ENCODE measurements at places on chromosomes 1 and 21.

DNA sequence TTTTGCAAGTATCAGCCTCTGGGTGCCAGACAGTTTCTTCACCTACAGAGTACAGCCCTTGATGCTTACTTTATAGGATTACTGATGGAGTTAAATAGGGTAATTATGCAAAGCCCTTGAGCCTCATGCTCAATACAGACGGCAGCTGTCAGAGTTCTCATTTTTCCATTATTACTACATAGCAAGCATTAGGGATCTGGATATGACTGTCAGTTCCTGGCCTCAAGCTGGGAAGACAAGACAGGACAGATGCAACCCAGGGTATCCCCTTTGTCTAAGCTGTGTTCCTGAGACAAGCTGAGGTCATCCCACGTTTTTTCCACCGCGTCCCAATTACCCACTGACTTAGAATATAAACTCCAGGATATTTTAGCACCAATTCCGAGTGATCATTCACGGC is 94.4 kb downstream of the SLC35F3 start:
- no peak for DNase-seq

DNA sequence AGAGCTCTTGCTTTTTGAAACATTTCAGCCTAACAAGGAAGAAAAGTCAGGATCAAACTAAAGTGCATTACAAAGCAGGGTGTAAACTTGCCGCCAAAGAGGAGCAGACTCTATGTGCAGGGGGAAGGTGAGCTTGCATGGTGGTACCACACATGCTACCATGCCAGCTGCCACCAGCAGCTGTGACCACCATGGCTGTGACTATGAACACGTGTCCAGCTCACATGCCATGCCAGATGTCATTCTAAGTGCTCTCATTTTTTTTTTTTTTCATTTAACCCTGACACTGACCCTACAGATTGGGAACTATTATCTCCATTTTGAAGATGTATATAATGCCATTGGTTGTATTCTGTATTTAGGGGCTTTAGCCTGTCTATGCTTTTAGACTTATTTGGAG is 79.0 kb downstream of the PCP4 start:
- DNase-seq: no peak

GRCh38 chr1:60229821-60230220 is 156.3 kb upstream of the C1orf87 start:
- DNase-seq: no peak

DNA sequence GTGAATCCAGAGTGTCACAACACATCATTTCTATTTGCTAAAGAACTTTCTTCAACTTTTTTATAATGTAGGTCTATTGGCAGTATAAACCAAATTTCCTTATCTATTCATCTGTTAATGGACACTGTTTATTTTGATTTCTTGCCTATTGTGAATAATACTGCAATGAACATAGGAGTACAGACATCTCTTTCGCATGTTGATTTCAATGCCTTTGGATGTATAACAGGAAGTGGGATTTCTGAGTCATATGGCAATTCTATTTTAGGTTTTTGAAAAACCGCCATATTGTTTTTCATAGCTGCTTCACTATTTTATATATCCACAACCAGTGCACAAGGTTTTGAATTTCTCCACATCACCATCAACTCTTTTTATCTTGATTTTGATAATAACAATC is 198.7 kb downstream of the KCNT2 start:
- DNase-seq: no peak

DNA sequence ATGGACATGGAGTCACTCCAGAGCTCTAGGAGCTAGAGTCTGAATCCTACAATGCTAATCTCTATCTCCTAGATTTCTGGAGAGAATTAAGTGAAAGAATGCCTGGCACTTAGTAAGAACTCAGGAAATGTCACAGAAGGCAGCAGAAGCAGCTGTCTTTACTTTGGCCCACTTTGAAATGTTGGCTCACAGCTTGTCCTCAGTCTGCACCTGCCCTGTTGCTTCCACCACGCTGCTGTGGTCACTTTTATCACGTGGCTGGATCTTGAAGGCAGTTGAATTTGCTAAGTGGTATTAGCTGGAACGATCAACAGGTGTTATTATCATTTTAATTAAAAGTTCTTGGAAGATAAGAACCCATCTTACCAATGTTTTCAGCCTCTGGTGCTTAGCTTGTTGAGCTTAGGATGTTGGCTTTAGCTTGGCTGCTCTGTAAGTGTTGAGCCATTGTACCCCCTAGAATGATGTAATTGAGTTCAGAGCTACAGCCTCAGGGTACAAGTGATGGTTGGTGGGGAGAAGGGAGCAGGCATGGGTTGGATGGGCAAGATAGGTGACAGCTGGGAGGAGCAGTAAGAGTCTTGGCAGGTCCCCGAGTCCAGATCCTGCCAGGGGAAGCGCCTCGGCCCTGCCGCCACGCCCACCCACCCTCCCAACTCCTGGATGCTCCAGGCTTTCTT is 41.9 kb upstream of the EPS8L3 start:
- DNase-seq: no peak

GRCh38 chr1:38083541-38083940 is 36.9 kb upstream of the POU3F1 start:
- DNase-seq: no peak

DNA sequence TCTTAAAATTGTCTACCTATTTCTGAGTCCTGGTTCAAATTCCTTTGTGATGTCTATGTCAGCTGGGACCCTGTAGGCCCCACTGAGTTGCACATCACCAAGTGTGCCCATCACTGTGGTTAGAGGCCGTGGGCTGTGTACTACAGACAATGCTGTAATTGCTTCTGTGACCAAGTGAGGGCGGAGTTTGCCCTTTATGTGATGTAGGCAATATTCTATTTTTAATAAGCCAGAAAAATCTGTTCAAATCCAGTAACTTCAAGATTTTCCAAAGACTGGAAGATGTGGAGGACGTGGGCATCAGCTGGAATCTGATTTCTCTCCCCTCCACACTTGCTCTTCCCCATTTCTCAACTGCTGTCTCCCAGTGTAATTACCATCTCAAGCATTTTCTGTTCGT is 215.4 kb downstream of the PBX1 start:
- DNase-seq: no peak

GRCh38 chr1:43908858-43909257 is 24.7 kb upstream of the ARTN start:
- DNase-seq: no peak

GRCh38 chr1:20992322-20993056 is 184.2 kb downstream of the EIF4G3 start:
- DNase-seq: no peak

GRCh38 chr1:204069887-204070286 is 3.0 kb upstream of the SOX13 start:
- no peak for DNase-seq

GRCh38 chr1:113940365-113941244 is 11.5 kb downstream of the HIPK1 start:
- no peak for DNase-seq

- DNase-seq: peak; percentile 73
These were observed 4.1 kb upstream of the KCNAB2 start for GRCh38 chr1:6041432-6042062.

DNA sequence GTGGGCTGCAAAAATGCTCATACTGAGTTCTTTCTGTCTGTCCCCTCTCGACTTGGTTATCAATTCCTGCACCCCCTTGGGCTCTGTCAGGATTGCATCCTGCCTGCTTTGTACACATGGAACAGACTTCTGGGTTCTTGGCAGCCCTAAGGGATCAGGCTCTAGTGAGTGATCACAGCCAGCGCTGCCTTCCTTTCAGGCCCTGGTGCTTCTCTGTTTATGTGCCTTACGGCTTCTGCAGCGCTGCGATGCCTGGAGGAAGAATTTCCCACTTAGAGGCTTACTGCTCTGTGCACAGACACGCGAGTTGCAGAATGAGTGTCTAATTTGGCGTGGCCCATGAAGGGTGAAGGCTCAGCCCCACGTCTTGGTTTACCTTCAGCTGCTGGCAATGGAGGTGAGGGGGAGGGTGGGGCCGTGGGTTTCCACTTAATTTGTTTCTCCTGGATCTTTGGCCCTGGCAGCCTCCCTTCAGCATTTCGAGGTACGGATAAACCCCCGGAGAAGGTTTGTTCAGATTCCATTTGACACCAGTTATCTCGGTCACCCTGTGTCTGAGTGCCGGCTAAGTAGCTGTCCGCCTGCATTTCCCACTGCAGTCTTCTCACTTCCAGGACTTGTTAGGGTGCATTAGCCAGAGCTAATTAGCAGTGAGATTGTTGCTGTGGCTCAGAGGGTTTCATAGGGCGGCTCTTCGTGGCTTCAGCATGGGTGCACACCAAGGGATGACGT is 227.3 kb downstream of the DYRK1A start:
- DNase-seq: no peak

DNA sequence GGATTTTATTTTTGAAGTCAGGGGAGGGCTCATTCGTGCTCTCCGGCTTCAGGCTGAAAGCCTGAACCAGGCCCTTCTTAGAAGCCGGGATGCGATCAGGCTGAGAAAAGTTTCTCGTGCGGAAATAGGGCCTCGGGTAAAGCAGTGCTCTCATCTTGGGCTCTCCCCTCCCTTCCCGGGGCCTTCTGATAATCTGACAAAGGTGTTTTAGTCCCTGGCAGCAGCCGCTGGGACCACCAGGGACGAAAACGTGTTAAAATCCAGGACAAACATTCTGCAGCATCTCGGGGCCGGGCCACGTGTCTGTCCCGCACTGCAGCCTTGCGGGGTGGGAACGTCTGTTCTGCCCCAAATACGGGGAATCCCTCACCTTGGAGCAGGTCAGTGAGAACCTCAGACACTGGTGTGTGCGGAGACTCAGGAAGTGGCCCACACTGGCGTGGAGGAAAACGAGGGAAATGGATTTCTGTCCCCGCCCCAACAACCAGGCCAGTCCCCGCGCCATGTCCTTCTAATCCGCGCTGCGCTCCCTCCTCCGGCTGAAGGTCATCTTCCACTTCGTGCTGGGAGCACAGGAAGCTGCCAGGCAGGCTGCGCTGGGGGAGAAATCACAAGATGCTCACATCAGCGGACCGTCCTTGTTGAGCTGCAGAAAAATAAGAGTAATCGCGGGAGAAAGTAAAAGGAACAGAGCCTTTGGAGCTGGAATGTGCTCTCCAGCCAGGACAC is 16.6 kb upstream of the AJAP1 start:
- DNase-seq: no peak

GRCh38 chr1:113141650-113142473 is 68.9 kb downstream of the LRIG2 start:
- no peak for DNase-seq

GRCh38 chr1:19342062-19342750 is 30.1 kb downstream of the SLC66A1 start:
- no peak for DNase-seq

GRCh38 chr1:193310564-193310963 is 124.2 kb upstream of the B3GALT2 start:
- no peak for DNase-seq

DNA sequence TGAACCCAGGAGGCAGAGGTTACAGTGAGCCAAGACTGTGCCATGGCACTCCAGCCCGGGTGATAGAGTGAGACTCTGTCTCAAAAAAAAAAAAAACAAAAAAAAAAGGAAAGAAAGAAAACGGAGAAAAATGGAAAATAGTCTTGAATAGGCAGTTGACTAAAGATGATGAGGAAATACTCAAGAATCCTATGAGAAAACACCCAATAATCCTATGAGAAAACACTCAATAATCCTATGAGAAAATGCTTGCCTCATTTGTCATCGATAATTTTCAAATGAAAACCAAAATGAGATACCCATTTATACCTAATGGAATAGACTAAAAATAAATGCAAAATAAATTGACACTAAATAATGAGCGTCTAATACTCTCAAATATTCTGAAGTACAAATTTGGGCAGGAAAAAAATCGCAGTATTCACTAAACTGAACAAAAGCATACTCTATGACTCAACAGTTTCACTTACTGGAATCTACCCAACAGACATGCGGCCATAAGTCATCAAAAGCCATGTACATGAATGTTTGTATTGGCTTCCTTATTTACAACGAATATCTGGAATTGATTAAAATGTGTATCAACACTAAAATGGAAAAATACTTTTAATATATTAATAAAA is 733.9 kb upstream of the CHRM3 start:
- no peak for DNase-seq

GRCh38 chr21:37472581-37472980 is 106.0 kb downstream of the DYRK1A start:
- DNase-seq: no peak

- no peak for DNase-seq
These were observed 8.7 kb downstream of the SZRD1 start for GRCh38 chr1:16375521-16376340.

DNA sequence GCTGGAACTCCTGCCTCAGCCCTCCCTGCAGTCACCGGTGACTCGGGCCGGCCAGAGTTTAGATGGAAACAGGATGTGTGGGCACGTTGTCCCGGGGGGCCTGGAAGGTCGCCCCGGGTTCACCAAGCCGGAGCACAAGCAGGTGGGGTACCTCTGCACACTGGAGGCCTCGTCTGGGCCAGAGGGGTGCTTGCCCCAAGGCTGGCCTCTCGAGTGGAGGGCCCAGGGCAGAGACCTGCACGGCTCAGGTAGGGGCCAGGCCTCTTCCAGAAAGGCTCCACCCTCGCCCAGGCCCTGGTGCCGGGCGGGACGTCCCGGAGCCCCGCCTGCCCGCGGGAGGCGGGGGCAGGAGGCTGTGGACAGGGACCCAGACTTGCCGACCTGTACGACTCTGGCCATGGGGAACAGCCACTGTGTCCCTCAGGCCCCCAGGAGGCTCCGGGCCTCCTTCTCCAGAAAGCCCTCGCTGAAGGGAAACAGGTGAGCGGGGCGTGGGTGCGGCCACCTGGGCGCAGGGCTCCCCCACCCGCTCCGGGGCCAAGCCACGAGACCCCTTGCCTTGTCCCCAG is at the start of gene PLEKHN1:
Gene PLEKHN1, plus strand, starts transcription at position 348 of the 569 bp plus-strand sequence. Its CDS starts 50 bp downstream, at position 398.
- DNase-seq: peak; percentile 78

DNA sequence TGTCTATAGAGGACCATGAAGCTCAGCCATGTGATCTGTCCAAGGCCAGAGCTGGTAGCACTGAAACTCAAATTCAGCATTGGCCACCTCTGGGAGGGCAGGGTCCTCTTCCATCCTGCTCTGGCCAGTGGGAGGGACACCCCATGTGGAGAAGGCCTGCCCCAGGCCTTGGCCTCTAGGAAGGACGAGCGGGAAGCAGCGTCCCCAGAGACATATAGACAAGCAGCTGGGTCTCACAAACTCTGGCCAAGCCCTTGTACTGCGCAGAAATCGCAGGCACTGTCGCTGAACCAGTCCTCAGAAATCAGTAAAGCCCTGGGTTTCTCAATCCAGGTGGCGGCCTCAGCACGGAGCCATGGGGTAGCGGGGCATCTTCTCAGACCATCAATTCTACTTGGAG is 180.7 kb downstream of the HIVEP3 start:
- no peak for DNase-seq

DNA sequence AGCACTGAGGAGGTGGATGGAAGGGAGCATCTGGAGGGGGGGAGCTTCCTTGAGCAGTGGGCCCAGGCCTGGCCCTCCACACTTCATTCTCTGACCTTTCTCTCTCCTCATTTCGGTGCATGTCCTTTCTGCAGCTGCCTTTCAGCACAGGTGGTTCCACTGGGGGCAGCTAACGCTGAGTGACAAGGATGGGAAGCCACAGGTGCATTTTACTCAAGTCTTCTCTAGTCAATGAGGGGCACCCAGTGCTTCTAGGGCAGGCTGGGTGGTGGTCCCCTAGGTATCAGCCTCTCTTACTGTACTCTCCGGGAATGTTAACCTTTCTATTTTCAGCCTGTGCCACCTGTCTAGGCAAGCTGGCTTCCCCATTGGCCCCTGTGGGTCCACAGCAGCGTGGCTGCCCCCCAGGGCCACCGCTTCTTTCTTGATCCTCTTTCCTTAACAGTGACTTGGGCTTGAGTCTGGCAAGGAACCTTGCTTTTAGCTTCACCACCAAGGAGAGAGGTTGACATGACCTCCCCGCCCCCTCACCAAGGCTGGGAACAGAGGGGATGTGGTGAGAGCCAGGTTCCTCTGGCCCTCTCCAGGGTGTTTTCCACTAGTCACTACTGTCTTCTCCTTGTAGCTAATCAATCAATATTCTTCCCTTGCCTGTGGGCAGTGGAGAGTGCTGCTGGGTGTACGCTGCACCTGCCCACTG is 43.2 kb downstream of the YARS1 start:
- no peak for DNase-seq

Measured in GM13976 (cell line).